ENCODE measurements at places on chromosomes 16 and 17.

DNA sequence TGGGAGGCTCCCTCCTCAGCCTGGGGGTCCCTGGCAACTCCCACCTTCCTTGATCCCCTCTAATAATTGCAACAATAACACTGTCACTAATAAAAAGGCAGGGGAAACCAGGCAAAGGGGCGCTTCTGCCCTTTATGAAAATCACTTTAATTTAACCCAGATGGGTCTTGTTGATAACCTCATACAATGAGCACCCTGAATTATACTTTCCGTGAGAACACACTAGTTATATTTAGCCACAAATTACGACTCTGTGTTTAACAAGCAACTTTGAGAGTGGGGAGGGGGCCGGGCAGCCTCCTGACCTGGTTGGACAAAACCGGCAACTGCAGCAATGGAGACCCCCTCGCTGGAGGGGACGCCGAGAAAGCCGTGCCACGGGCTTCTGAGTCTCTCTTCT lies 5.7 kb upstream of the BAHCC1 start:
- no peak for DNase-seq

DNA sequence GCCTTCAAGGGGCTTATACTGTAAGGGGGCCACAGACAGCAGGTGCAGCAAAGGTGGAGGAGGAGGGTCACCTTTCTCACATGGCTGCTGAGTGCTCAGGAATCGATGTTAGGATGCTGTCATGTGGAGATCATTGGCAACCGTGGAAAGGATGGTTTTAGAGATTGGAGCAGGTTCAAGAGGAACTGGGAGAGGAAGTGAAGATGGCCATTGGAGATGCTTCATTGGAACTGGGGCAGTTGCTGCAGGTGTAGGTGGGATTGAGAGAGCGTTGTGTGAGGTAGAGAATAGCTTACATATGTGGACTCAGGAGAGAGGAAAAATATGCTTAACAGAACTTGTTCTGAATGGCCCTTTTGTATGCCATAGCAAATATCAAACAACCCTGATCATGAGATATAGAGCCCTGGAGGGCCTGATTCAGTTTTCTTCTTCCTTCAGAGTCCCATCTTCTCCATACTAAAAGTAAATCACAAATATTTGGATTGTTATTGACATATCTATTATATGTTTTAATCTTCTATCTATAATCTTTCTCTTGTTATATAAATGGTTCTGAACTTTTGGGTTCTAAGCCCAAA lies 40.8 kb downstream of the LDHD start:
- DNase-seq: no peak

DNA sequence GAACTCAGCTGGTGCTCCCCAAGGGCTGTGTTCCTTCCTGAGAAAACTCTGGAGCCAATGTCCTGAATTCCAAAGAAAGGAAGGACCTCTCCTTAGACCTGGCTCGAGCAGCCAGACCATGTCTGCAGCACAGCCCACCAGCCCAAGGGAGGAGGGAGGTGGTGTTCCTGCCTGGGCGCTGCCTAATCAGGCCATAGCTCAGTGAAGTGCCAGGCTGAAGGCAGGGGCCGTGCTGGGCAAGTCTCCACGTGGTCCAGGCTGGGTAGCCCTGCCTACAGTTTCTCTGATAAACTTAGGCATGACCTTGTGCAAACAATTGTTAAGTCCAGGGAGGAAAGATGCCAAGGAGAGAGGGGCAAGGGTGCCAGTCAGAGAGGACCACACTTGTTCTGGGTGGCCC lies 76.8 kb downstream of the MPRIP start:
- no peak for DNase-seq

GRCh38 chr17:9237661-9238301 lies 216.5 kb downstream of the NTN1 start:
- no peak for DNase-seq

- no peak for DNase-seq
These were observed 132.5 kb downstream of the AATF start for GRCh38 chr17:37081287-37081686.

GRCh38 chr17:64938290-64938689 lies 19.0 kb upstream of the LRRC37A3 start:
- no peak for DNase-seq

- no peak for DNase-seq
These were observed 92.4 kb upstream of the HSBP1 start for GRCh38 chr16:83715217-83715920.

DNA sequence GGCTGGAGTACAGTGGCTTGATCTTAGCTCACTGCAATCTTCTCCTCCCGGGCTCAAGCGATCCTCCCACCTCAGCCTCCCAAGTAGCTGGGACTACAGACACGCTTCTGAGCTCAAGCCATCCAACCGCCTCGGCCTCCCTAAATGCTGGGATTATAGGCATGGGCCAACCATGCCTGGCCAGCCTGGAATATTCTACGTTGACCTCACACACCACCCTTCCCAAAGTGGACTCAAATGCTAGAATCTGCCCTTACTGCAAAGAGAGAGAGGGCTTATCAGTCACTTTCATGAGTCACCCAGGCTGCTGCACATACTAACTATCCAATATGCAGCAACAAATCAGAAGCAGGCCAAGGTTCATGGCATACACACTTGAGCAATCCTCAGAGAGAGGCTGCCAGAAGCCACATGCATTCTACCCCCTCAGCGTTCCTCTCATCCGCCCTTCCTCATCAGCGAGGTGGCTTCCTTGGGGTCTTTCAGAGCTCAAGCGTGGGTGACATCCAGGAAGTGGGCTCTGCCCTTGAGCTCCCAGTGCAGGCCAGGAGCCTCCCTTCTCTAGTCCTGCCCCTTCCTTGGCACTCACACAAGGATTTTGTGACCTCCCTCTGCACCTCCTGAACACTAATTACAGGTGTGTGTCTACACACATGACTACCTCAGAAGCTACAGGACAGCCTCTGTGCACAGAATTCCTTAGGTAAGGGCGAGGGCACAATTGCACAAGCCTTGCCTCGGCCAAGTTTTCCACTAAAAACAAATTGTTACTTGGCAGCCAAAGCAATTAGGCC lies 24.8 kb upstream of the SIAH1 start:
- no peak for DNase-seq

- no peak for DNase-seq
These were observed 64.0 kb downstream of the DYNLRB2 start for GRCh38 chr16:80604600-80605355.

GRCh38 chr17:75822119-75822799 lies 21.9 kb downstream of the UNC13D start:
- no peak for DNase-seq

- DNase-seq: no peak
These were observed 1.4 kb downstream of the HES7 start for GRCh38 chr17:8122422-8122923.

DNA sequence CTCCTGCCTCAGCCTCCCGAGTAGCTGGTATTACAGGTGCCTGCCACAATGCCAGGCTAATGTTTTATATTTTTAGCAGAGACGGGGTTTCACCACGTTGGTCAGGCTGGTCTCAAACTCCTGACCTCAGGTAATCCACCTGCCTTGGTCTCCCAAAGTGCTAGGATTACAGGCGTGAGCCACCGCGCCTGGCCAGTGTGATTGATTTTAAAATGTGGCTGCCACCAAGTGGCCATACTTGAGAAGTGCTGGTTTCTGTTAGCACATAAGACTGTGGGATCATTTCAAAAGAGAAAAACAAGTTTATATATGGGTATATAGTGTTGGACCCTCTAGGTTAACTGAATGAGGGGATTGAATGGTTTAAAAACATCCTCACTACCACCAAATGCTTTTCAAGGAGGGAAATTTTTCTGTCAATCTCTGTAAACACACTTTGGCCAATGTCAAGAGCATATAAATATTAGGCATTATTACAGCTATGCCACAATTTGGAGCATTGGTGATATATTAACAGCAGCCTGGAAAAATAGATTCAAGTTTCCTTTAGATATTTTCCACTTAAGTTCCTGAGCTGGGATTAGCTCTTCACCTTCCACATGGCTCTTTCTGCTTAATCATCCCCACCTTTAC lies 13.5 kb upstream of the DHRS13 start:
- DNase-seq: no peak

Data from effector memory CD4-positive, alpha-beta T cell (primary cell).